ENCODE measurements at places on chromosomes 7 and 10.

- DNase-seq: no peak
These were observed 98.1 kb upstream of the NANOS1 start for GRCh38 chr10:118931436-118931835.

DNA sequence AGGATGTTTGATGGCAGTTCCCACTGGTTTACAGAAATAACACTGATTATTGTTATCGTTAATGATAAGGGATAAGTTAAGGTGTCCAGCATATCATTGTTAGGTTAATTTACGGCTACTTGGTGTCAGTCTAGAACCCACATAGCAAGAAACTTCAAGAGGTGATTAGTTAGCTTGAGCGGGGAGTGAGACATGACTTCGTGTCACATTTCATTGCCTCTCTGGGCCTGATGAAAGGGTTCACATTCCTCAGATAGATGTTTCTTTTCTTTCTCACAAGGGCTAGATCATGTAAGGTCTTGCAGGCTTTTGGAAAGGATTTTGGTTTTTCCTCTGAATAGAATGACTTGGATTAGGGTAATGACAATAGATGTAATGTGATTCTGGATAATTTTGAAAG lies 26.7 kb downstream of the WAC start:
- no peak for DNase-seq

- no peak for DNase-seq
These were observed 103.5 kb downstream of the FAM53B start for GRCh38 chr10:124640538-124641231.

DNA sequence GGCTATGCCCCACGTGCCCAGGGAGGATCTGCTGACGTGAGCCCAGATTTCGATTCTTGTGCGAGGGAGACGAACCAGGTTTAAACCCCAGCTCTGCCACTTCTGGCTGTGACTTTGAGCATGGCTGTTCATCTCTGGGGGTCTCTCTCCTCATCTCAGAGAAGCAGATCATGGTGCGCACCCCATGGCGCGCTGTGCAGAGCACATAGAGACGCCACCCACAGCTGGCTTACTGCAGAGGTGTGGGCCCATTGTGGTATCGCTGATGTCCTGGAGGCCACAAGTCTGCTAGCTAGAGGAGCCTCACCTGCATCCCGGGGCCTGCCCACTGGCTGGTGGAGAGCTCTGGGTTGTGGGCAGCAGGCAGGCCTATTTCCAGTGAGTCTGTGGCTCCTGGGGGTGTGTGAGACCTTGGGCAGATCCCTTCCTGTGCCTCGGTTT lies 140.5 kb downstream of the LHPP start:
- DNase-seq: no peak

GRCh38 chr10:49668684-49669083 lies 10.8 kb upstream of the C10orf53 start:
- DNase-seq: no peak

GRCh38 chr7:35035511-35035961 lies 1.7 kb downstream of the DPY19L1 start:
- no peak for DNase-seq

DNA sequence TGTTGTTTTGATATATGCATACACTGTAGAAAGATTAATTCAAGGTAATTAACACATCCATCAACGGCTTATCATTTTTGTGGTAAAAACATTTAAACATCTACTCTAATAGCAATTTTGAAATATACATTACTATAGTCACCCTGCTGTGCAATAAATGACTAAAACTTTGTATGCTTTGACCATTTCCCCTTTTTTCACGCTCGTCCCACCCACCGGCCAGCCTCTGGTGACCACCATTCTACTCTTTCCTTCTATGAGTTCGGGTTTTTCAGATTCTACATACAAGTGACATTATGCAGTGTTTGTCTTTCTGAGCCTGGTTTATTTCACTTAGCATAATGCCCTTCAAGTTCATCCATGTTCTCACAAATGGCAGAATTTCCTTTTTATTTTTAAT lies 21.3 kb downstream of the CYCS start:
- no peak for DNase-seq
